ENCODE measurements at places on chromosomes 6 and 20.

- DNase-seq = no peak
These were observed 36.9 kb upstream of the AVP start for GRCh38 chr20:3121271-3121911.

- peak; percentile 24 for DNase-seq
These were observed 615 bp upstream of the NTSR1 start for GRCh38 chr20:62707921-62708521.

- no peak for DNase-seq
These were observed 92.5 kb downstream of the CD83 start for GRCh38 chr6:14210077-14210476.

DNA sequence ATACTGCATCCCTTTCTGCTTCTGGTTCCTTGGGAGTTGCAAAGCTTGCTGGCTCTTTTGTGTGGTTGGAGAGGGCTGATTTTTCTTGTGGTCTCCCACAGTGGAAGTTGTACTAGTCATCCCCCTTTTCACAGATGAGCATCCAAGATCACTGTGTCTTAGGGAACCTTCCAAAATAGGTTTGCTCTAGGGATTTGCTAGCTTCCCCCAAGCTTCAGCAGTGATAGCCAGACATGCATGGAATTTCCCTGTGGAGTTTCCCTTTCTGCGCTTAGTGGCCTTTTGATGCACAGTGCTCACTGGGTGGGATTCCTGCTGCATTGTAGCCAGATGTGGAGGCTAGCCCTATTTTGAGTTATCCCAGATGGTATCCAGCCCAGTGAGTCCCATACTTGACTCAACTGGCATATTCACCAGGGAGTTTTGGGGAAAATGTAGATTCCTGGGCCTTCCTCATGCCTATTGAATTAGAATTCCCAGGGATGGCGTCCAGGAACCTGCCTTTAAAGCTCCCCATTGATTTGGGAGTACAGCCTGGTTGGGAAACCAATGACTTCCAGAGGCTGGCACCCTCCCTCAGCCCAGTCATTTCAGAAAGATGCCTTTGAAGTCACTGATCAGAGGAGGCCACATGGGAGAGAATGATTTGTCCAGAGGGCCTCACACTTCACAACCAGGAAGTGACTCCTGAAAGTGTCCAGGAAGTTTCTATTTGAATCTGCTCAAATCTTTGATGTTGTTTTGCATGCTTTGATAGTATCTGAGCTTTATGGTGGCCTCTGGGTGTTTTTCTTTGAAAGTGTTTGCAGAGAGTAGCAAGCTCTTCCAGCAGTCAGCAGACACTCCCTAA is 25.9 kb downstream of the PPARD start:
- DNase-seq = peak; percentile 20

GRCh38 chr6:455835-456234 is 64.3 kb downstream of the IRF4 start:
- no peak for DNase-seq

GRCh38 chr20:4322499-4322898 is 307.1 kb upstream of the RNF24 start:
- no peak for DNase-seq

GRCh38 chr6:160348223-160349019 is at the start of gene SLC22A3:
Gene SLC22A3, plus strand, starts transcription at chr6:160348378. Its CDS starts 42 bp downstream, at chr6:160348420.
- peak; percentile 9 for DNase-seq

GRCh38 chr20:33499355-33499754 is 9.5 kb downstream of the CBFA2T2 start:
- DNase-seq = no peak

GRCh38 chr6:162638931-162639574 is 88.5 kb downstream of the PRKN start:
- DNase-seq = no peak

DNA sequence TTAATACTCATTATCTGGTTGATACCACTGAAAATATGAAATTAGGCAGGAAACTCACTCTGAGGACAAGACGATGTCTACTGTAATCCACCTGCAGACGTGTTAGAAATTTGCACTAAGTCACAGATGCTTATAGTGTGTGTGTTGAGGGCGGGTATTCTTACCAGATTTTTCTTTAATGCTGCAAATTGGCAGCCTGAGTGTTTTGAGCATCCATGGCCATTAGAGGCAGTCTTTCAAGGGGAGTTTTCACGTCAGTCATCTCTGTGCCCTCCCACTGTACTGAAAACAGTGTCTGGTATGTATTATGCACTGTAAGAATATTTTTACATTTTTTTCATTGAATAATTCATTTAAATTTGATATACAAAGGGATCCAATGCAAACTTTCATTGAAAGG is 266.5 kb upstream of the QKI start:
- no peak for DNase-seq

- DNase-seq = no peak
These were observed 344.6 kb downstream of the MMUT start for GRCh38 chr6:49118478-49118877.

- peak; percentile 41 for DNase-seq
These were observed 719.4 kb downstream of the EPM2A start for GRCh38 chr6:145015739-145016558.

DNA sequence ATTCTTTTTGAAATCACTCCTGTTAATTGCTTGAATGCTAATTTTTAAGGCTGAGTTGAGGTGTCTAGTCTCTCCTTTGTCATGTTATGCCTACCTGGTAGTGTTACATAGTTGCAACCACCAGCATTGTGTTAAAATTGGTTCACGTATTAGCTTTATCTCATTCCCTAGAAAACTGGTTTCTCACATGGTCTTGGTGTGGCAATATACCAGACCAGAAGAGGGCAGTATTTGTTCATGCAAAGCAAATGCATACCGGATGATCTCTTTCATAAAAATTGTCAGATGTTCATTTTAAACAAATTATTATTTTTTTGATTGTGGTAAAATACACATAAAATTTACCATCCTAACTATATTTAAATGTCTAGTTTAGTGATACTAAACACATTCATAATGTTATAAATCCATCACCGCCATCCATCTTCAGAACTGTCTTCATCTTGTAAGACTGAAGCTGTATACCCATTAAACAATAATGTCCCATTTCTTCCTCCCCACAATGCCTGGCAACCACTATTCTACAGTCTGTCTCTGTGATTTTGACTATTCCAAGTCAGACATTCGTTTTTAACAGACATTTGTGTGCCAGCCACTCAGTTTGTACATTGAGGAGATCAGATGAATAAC is 92.8 kb downstream of the ATRN start:
- peak; percentile 5 for DNase-seq

- no peak for DNase-seq
These were observed 81.6 kb downstream of the DTD1 start for GRCh38 chr20:18669241-18670019.

DNA sequence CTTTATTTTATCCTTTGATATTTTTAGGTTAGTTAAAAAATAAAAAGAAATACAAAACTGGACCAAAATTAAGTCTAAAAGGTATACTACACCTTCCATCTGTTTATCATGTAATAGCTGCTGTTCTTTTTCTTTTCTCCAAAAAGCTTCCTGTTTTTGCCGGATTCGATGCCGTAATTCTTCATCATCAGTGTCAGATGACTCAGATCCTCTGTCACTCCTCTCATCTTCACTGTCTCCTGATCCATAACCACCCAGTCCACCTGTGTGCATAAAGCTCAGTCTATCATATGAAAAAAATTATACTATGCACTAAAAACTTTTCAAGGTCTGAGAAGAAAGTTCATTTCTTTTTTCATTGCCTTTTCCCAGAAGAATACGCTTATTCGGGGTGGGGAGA is 8.5 kb upstream of the COQ3 start:
- no peak for DNase-seq

- DNase-seq = no peak
These were observed 12.8 kb upstream of the SPO11 start for GRCh38 chr20:57316795-57317201.

DNA sequence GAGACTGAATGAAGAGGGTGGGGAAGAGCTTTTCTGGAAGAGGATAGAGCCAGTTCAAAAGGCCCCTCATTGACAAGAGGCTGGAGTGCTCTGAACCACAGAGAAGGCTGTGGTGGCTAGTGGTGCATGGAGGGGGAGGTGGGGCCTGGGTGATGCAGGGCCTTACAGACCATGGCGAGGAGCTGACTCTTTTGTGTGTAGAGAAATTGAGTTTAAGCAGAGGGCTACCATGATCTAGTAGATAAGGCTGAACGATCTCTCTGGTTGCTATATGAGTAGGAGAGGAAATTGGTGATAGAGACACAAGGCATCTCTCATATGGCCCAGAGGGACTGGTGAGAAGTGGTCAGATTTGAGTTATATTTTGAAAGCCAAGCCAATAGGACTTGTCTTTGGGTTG is 137.6 kb downstream of the UST start:
- DNase-seq = no peak

DNA sequence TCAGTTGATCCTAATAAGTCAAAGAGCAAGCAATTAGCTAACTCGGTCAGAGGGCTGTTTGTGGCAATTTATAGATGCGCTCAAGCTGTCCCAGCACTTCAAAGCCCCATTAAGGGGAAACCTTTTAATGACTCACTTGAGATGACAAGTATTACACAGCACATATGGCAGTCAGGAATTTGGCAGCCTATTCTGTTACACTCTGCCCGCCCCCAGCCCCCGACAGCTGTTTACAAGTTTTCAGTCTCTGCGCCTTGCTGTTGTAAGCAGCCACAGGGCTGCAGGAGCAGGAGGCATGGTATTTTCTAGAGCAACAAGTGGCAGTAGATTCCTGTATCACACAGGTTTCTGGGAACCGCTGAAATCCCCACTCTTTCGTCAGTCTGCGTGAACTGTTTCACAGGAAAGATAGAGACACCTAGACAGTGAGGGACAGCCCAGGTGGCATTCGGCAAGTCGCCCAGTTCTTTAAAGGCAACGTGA is 263.0 kb downstream of the FOXC1 start:
- DNase-seq = no peak

Measured in stimulated activated naive CD8-positive, alpha-beta T cell treated with anti-CD3 and anti-CD28 coated beads, Interleukin-15, amount 100 ng/mL, for 72 hours (primary cell).